Stomach (tissue), 19 donors: ENCODE measurements at places on chromosomes 6 and 20. TPM values are rescaled to one million over a fixed set of nuclear protein-coding genes. Genes with fewer than 3 reads are reported as not detected.
A peak's percentile ranks its signal among the peaks of the same experiment; 100 is the strongest.

The MRAP2 gene
- 5.5 TPM for polyA plus RNA-seq

The PCK1 gene
- 0.12 TPM for polyA plus RNA-seq

DNA sequence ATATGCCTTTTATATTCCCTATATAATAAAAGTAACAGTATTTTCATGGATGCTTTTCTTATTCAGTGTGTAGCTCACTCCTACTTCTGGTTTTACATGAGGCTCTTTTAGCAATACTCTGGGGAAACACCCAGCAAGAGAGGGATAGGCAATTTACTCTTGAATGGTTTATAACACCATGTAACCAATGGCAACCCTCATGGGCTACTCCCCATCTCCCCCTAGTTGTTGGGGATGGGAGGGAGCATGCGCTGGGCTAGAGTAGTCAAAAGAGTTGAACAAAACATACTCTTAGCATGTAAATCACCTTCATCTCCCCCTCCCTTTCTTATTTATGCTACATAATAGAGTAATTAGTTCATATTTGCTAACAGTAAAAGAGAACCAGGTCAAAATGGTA is 140.1 kb upstream of the LRFN2 start:
- no peaks in the 10 kb centered on the region for H3K36me3 ChIP-seq
- DNase-seq, result no peak
- no peak overlapping the region for H3K4me3 ChIP-seq
- no peaks in the 10 kb centered on the region for H3K27me3 ChIP-seq
- no peak overlapping the region for H3K27ac ChIP-seq

DNA sequence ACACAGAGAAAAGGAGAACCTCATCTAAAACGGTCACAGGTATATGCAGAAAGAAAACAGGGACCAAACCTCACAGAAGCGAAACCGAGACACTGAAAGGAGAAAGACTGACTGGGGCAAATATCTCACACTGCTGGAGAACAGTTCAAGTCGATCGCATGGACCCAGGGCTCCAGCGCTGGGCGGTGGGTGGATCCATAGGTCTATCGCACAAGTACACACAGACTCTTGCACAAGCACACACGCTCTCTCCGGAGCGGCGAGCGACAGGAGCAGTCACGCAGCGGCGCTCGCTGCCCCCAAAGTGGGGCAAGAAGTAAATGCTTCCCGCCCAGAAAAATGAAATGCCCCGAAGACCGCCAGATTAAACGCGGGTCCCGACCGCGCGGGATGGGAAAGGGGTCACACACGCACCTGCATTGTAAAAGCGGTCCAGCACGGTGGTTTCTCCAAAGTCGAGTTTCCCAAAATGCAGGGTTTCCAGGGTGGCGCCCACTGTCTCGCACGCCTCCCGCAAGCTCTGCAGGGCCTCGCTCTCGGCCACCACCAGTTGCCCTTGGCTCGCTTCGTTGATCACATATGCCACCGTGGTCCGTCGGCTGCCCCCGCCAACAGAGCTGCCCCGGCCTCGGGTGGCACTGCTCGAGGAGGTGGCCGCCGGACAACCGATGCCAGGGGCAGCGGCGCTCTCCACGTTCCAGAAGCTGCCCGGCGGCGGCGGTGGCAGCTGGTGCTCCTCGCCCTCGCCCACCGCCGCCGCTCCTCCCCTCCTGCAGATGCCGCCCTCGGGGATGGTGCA is 782 bp downstream of the MAP3K5 start:
- no peaks in the 10 kb centered on the region for H3K27me3 ChIP-seq
- H3K4me3 ChIP-seq, result peak overlapping the region; percentile 94

DNA sequence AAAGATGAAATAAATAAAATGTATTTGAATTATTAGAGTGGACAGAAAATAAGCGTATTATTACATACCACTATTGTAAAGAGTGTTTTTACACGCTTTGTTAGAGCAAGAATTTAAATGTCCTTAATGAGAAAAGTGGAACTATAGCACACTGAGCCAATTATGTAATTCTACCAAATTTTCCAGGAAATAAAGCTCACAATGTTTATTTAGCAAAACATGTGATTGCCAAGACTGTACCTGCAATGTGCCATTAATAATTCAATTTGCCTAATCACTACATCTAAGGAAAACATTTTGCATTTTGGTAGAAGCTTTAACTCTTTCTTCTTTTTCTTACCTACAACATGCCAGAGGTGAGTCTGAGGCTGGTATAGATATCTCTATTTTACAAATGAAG is 58.7 kb upstream of the PHACTR1 start:
- no peak for DNase-seq
- no peaks in the 10 kb centered on the region for H3K4me1 ChIP-seq

GRCh38 chr6:68778356-68779020 is 143.4 kb downstream of the ADGRB3 start:
- no peaks in the 10 kb centered on the region for H3K36me3 ChIP-seq
- no peak for DNase-seq
- peaks cover 3% of the 10 kb centered on the region for H3K4me1 ChIP-seq
- H3K27ac ChIP-seq, result no peak overlapping the region
- H3K4me3 ChIP-seq, result no peak overlapping the region
- H3K27me3 ChIP-seq, result no peaks in the 10 kb centered on the region
